ENCODE measurements at places on chromosomes 2 and 18.

DNA sequence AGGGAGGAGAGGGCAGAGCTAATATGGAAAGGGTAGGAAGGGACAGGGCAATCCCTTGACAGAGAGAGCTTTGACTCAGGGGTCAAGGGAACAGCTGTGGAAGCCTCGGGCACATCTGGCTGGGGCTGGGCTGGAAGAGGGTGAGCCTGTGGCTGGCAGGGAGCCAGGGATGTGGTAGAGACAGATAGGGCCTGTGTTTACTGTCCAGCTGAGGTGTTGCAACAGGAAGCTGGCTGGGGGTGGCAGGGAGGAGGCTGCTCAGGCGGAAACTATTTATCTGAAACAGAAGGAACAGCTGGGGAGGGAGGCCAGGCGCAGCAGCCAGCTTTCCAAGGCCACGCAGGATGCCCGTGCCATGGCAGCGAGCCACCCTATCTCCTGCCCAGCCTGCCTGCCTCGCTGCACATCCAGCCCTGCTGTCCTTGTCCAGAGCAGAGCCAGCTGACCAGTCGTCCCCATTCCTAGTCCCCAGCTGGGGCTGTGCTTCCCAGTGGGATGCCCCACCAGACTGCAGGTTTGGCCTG is 264.7 kb downstream of the CYP26B1 start:
- no peak for DNase-seq

GRCh38 chr2:230942920-230943896 is 18.2 kb upstream of the GPR55 start:
- no peak for DNase-seq

- DNase-seq, result peak; percentile 56
These were observed 3.7 kb upstream of the GAD1 start for GRCh38 chr2:170812710-170813600.

GRCh38 chr2:121475811-121476571 is 54.7 kb upstream of the RNU4ATAC start:
- no peak for DNase-seq

Data from NCI-H1092 (cell line).